Right renal pelvis (tissue), 4 donors: ENCODE measurements at places on chromosomes 3 and 15.

GRCh38 chr3:134092208-134092701 lies 62.5 kb upstream of the SLCO2A1 start:
- DNase-seq = no peak

- no peak for DNase-seq
Observed at GRCh38 chr15:48553559-48553958, 92.0 kb downstream of the FBN1 start.

GRCh38 chr3:112261742-112262141 lies 32.3 kb downstream of the SLC9C1 start:
- no peak for DNase-seq

DNA sequence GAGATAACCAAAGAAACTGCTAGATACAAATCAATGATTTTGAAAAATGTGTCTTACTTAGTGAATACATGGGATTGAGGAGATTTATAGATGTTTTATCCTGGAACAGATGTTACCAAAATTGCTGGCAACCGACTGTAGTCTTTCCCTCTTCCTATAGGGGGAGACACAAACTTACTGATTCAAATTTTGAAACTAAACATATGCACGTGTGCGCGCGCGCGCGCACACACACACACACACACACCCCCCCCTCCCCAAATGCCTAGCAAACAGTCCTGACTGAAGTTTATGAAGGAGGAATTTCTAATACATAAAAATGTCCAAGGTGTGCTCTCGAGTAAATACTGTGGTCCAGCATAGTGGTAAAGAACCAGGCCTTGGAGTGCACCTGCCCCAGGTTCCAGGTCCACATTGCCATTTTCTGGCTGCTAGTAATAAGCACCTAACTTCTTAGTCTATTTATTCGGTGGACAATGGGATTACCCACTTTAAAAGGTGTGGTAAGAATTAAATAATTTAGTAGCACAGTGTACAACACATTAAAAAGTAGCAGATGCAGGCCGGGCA lies 18.5 kb upstream of the C3orf62 start:
- no peak for DNase-seq

DNA sequence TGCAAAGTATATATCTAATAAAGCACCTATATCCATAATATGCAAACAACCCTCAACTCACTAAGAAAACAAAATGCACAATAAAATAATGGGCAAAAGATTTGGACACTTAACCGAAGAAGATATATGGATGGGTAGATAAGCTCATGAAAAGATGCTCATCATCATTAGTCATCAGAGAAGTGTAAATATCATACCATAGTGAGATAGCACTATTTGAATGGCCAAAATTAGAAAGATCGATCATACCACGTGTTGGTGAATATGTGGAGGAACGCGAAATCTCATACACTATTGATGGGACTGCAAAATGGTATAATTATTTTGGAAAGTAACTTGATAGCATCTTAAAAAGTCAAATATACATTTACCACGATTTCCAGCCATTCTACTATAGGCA lies 40.5 kb downstream of the PLS1 start:
- no peak for DNase-seq

GRCh38 chr15:66827039-66827697 lies 125.1 kb downstream of the SMAD6 start:
- no peak for DNase-seq

- no peak for DNase-seq
Observed at GRCh38 chr15:74383695-74384565, 16.5 kb upstream of the CYP11A1 start.

- no peak for DNase-seq
Observed at GRCh38 chr3:50516440-50516871, 13.0 kb upstream of the CACNA2D2 start.

GRCh38 chr3:170128259-170128976 lies 53.1 kb downstream of the PHC3 start:
- DNase-seq = no peak

GRCh38 chr3:142910280-142910679 lies 21.4 kb upstream of the PCOLCE2 start:
- DNase-seq = no peak

- no peak for DNase-seq
Observed at GRCh38 chr15:35329521-35329961, 216.4 kb downstream of the DPH6 start.

DNA sequence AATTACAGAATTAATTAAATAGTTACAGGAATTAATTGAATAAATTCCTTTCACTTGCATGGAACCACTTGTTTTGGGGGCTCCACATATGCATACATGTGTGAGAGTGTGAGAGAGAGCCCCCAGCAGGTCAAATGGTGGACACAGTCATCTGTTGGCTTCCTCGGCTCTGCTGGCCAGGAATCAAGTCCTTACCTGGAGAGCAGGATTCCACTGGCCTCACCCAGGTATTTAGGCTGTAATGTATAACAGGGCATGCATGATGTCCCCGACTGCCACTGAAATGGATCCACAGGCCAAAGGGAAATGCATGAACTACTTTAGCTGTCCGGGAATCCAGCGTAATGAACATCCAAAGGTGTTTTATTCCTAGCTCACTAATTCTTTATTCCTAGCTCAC lies 139.7 kb upstream of the SMAD3 start:
- DNase-seq = no peak

DNA sequence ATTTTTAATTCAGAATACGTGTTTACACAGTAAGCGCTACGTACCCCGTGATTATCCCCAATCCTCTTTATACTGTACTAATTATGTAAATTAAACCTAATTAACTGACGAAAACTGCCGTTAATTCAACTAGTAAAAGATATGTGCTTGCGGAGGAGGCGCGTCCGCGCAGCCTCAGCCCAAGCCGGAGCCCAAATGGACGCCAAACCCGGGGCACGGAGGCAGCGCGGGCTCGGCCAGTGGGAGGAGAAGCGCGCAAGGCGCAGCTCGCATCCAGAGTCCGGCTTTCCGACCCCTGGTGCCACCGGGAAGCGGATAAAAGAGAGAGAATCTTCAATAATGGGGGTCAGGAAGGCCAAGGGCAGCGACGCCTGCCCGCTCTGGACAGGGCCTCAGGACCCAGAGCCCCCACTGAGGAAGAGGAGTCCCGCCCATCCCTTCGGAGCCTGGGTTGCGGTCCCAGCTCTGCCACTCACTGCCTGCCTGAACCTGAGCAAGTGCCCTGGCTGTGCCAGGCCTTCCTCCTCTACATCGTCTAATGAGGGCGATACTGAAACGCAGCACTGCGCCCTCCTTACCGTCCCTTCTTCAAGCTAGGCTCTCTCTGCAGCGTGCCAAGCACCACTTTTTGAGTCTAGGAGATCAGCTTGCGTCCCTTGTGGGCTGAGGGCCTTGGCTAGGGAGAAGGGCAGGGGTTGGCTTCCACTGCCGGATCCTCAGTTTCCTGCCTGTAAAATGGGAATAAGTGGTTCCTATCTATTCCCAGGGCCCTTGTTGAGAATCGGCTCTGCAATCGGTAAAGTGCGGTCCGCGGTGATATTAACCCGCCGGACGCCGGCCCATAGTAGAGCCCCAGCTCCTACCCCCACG lies 5.0 kb upstream of the SKOR1 start:
- DNase-seq = no peak

- no peak for DNase-seq
Observed at GRCh38 chr3:133230195-133230594, 169.7 kb upstream of the BFSP2 start.

DNA sequence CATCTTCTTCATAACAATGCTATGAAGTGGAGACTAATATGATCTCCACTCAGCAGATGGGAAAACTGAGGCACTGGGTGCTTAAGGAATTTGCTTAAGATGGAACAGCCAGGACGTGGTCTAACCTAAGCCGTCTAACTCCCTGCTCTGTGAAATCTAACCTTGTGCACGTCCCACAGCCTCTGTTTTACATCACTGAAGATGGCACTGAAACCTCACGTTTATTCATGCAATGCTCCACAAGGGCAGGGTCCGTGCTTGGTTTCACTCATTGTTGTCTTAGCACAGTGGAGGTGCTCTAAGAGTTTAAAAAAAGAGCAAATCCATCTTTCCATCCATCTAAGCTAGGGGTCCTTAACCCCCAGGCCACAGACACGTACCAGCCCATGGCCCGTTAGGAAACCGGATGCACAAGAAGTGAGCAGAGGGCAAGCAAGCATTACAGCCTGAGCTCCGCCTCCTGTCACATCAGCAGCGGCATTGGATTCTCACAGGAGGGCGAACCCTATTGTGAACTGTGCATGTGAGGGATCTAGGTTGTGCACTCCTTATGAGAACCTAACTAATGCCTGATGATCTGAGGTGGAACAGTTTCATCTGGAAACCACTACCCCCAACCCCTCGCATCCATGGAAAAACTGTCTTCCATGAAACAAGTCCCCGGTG lies 118.0 kb downstream of the FOXP1 start:
- no peak for DNase-seq

DNA sequence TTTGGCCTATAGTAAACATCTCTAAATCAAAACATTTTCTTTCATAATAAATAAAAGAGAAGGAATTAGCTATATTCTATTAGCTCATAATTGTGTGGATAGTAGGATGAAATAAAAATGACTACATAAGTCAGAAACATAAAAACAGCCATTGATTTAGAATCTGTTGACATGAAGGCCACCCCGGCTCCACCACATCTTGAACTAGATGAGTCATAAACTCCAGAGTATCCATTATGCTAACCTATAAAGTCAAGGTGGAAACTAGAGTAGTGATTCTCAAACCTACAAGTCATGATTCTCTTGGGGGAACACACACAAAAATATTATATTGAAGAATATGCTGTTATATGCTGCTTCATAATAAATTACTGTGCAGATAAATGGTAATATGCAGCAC lies 831.0 kb downstream of the TUSC7 start:
- DNase-seq = no peak

GRCh38 chr3:63724987-63725386 lies 72.5 kb downstream of the SNTN start:
- DNase-seq = no peak

DNA sequence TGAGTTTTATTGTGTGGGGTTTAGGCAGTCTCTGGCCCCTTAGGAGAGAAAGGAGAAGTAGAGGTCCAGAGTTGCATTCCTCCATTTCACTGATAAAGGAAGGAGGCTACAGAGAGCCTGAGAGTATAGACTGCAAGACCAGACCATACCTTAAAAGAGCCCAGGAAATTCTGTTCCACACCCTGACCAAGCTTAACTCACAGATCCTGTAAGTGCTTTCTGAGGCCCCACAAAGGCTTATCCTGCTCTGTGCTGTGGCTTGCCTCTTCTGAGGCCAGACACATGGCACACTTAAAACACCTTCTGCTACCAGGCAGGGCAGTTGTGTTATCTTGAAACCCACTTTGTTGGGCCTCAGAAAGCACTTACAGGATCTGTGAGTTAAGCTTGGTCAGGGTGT lies 39.2 kb upstream of the LEKR1 start:
- DNase-seq = no peak

GRCh38 chr3:43455233-43455632 lies 166.6 kb downstream of the ANO10 start:
- DNase-seq = no peak

DNA sequence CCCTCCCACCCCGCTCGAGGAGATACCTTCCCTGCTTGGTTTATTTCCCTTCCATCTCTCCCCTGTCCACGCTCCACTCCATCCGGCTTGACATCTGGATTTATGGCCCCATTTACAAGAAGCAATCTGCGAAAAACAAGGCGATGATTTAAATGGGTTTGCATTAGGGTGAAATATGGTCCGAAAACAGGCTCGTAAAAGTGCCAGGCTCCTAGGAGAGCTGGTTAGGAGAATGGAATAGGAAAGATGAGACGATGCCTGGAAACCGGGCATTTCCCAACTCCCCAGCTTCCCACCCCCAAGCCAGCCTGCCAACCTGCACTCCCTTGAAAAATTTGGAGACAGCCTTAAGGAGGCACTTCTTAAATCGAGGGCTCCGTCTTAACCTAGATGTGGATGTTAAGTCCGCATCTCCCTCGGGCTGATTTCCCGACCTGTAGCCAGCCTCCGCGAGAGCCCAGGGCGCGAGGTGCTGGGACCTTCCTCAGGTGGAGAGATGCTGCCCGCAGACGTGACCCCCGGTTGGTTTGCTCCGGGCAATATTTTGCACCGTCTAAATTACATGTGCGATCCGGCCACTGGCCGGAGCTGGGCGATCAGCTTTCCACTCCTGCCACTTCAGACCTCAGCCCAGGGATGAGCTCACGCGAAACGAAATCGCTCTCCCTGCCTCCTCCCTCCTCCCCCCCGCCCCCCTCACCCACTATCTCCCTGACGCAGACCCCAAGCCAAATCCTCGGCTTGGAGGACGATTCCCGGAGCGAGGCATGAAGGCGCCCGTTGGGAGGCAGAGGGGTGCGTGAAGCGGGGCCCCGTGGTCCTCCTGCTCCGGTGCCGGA lies 1.3 kb downstream of the GRM7 start:
- DNase-seq = no peak

- no peak for DNase-seq
Observed at GRCh38 chr15:79724312-79724711, 172.5 kb downstream of the MTHFS start.

DNA sequence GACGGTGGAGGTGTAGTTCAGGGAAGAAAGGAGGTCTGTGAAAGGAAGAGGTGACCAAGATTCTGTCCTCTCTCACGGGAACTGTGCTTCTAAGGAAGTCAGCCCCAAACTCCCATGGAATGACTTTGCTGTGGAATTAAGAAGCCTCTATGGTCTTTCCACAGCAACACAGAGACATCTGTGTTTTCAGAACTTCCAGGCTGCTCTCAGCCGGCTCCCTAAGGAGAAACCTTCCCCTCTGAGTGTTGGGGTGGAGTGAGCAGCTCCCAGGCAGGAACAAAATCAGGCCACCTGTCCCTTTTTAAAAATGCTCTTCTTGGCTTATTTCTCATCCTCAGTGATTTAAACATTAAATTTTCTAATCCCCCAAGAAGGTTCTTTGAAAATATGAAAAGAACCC lies 53.3 kb upstream of the SNRK start:
- no peak for DNase-seq

GRCh38 chr15:69573815-69574475 lies 121.3 kb downstream of the RPLP1 start:
- DNase-seq = no peak

- DNase-seq = no peak
Observed at GRCh38 chr3:106392915-106393314, 524.1 kb upstream of the CBLB start.

DNA sequence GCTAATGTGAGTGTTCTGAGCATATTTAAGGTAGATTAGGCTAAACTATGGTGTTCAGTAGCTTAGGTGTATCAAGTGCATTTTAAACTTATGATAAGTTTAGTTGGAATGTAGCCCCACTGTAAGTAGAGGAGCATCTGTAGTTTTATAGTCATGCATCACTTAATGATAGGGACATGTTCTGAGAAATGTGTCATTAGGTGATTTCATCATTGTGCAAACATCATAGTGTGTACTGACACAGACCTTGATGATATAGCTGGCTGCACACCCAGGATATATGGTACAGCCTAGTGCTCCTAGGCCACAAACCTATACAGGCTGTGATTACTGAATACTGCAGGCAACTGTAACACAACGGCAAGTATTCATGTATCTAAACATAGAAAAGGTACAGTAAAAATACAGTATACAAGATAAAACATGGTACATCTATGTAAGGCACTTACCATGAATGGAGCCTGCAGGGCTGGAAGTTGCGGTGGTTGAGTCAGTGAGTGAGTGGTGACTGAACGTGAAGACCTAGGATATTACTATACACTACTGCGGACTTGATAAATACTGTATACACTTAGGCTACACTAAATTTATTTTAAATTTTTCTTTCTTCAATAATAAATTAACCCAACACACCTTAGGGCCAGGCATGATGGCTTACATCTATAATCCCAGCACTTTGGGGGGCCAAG lies 17.9 kb downstream of the DNAH1 start:
- no peak for DNase-seq
